Tongue (tissue), 3 donors: ENCODE measurements at places on chromosomes 1 and 21.

DNA sequence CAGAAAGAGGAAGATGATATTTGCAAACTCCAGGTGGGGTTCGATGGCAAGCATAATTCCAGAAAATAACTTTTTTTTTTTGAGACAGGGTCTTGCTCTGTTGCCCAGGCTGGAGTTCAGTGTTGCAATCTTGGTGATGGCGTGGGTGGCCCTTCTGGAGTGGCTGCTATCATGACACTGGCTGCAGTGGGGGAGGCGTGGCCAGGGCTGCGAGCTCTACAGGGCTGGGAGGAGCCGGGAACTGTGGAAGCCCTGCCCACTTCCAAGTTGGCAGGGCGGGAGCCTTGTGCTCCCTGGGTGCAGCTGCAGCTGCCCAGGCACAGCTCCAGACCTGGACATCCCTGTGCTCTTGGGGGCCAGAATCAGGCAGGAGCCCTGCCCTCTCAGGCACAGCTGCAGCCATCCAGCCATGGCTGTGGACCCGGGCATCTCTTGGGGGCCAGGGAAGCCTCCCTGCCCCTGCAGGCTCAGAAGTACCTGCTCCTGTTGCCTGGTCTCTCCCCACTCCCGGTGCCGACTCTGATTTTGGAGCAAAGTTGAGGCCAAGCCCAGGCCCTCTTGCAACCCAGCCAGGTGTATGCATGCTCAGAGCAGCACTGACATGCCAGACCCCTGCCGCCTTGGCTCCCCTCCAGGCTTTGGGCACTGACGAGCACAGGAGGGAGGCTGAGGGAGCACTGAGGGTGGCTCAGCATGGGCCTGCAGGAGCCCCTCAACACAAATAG lies 7.2 kb upstream of the BCL10 start:
- peak; percentile 51 for DNase-seq

DNA sequence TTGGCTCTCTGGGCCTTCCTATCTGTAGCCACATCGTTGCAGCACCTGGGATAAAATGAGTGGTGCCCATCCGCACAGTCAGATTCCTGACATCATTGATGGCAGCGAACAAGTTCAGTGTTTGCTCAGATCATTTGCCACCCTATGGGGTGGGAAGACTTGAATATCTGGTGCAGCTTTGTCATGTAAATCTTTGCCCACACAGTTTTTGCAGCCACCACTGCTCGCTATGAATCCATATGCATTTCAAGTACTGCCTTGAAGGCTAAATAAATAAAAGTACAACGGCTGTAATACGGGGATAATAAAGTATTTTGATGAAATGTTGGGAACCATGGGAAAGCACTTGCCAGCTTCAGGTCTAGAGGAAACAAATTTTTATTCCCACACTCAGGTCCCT lies 56.3 kb upstream of the COA6 start:
- peak; percentile 16 for DNase-seq

GRCh38 chr1:8701794-8702471 lies 115.5 kb downstream of the RERE start:
- DNase-seq, result peak; percentile 68

GRCh38 chr1:220164116-220164515 lies 70.2 kb downstream of the IARS2 start:
- DNase-seq, result peak; percentile 85

DNA sequence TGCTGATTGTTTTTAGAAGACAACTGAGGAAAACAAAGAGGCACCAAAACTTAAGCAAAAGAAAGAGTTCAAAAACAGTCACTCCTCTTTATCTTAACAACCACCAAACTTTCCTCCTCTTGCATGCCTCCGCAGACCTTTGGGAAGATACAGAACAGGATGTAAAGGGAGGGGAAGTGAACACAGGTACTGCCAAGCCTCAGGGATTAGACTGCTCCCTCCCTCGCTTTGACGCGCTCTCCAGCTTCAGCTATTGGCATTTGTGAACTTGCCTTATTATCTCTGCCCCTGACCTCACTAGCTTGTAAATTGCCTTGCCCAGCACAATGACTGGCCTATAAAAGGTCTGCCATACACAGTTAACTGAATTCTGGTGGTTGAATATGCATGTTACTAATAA lies 4.8 kb upstream of the SRP9 start:
- DNase-seq, result no peak

GRCh38 chr21:15140321-15141019 lies 75.7 kb upstream of the NRIP1 start:
- DNase-seq, result peak; percentile 56

GRCh38 chr1:3610527-3611169 lies 660 bp downstream of the MEGF6 start:
- peak; percentile 79 for DNase-seq

DNA sequence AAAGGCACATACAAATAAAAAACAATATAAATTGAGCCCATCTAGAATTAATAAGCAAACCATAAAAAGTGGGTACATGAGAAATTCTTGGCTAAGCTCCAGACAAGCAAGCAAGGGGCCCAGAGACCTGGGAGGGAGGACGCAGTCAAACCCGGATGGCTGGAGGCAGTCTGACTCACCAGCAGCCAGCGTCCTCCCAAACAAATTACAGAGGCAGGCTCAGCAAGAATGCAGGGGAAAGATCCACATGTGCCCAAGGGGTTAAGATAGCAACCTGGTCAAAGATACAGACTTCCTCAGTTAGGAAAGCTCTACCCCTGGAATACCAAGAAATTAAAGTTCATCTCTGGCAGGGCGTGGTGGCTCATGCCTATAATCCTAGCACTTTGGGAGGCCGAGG lies 7.4 kb upstream of the TIAM1 start:
- no peak for DNase-seq

GRCh38 chr1:109733236-109733870 lies 7.5 kb downstream of the GSTM3 start:
- peak; percentile 66 for DNase-seq

DNA sequence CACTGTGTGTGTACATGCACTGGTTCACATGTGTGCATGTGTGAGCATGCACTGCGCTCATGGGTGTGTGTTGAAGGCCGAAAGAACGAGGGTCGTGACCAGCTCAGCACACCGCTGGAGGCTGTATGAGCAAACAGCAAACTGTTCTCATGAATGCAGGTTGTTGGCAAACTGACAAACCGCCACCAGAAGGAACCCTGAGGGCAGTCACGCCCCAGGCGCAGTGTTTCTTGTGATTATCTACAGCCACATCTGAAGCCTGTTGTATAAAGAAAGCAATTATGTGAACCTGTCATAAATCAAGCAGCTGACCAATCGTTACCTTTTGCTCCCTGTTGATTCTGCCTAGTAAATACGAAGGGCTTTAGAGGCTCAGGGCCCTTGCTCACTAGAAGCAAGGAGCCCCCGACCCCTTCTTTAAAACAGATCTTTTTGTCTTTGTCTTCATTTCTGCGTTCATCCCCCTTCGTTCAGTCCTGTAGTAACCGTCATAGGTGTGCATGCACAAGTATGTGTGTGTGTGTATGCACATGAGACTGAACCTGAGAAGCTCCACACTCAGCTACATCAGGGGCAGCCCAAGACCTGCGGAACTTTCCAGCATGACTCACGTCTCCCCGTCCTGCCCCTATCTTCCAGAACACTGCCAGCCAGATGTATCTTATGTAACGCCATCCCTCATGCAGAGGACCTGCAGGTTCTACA lies 16.8 kb upstream of the RIPK4 start:
- peak; percentile 51 for DNase-seq

DNA sequence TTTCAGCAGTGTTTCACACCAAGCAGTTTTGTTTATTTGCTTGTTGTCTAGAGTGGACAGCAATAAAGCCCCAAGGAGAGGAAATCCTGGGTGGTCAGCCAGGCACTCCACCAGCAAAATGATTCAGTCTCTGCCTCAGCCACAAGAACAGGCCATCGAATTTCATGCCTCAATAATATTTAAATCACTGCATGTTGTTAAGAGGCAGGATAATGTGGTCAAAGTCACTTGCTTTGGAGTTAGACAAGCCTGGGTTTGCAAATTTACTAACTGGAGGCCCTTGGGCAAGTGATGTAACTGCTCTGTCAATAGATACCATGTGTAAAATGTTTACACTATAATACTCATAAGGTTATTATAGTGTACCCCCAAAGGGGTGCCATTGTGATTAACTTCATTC lies 349.6 kb downstream of the LMO4 start:
- DNase-seq, result no peak

- no peak for DNase-seq
These were observed 285.7 kb upstream of the PKN2 start for GRCh38 chr1:88398338-88398737.

DNA sequence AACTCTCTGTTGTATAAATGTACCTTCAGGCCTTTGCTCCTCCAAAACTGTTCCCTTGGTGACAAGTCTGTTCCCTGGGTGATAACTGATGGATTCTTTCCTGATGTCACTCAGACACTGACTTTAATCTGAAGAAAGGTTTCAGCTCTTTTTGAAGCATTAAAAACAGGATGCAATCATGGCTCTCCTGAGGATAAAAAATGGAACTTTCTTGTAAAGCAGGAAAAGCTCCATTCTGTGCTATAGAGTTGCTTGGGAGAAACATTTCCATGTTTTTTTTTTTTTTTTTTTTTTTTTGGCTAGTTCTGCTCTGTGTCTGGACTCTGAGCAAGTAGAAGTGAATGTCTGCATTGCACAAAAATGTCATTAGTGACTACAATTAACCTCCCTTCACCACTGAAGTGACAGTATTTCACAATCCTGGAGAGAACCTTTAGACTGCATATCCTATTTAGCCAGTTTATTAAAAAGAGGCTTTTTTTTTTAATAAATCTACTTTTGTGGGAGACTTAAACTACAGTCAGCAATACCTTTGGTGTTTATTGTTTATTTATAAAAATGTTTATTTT lies 101.7 kb upstream of the PRMT6 start:
- DNase-seq, result peak; percentile 40

DNA sequence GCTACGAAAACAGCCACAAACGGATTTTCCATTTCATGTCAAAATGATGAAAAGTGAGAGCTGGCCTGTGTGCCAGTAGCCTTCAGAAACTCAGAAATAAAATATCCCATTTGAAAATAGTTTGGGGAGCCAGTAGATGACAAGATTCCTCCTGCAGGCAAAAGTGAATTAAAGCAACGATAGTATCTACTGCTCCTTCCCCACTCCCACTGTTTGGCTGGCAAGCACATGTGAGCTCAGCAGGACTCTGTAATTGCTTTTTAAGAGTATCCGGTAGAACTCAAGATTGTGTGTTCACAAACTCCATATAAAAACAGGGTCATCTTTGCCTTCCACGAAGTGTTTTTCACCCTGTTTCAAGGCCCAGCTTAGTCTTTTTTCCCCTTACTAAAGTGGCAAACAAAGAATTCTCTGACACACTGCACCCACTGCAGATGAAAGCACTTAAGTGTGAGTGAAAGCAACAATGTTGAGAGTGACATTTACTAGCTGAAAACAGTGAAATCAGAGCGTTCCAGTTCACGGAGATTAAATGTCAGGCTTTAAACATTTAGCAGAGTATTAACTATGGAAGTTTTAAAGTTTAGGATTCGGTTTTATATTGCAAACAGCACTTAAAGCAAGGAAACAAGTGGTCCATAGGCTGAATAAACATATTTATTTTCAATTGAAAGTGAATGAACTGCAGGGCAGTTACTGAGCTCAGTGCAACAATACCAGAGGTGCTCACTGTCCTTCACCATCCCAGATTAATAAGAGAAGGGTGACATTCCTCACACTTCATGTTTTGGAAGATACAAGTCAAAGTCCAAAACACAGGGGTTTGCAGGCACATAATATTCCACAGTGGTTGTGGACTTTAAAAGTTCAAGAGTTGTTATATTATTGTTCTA lies 70.0 kb downstream of the ALG14 start:
- DNase-seq, result peak; percentile 83

DNA sequence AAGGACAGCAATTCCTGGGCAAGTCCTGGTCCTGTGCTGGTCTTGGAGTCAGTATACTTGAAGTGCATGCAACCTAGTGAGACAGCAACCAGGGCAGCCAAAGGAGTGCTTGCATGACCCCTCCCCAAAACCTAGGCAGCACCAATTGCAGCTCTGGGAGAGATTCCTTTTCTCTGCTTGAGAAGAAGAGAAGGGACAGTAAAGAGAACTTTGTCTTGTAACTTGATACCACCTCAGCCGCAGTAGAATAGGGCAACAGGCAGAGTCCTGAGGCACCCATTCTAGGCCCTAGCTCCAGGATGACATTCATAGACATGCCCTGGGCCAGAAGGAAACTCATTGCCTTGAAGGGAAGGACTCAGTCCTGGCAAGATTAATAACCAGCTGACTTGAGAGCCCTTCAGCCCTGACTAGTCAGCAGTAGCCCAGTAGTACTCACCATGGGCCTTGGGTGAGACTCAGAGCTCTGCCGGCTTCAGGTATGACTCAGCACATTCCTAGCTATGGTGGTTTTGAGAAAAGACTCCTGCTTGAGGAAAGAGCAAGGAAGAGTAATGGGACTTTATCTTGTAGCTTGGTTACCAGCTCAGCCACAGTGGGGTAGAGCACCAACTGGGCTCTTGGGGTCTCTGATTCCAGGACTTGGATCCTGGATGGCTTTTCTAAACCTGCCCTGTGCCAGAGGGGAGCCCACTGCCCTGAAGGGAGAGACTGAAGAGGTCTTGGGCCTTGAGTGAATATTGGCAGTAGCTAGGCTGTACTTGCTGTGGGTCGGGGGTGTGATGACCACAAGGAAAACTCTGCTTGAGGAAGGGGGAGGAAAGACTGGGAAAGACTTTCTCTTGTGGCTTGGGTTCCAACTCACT lies 51.7 kb upstream of the ACADM start:
- DNase-seq, result no peak

DNA sequence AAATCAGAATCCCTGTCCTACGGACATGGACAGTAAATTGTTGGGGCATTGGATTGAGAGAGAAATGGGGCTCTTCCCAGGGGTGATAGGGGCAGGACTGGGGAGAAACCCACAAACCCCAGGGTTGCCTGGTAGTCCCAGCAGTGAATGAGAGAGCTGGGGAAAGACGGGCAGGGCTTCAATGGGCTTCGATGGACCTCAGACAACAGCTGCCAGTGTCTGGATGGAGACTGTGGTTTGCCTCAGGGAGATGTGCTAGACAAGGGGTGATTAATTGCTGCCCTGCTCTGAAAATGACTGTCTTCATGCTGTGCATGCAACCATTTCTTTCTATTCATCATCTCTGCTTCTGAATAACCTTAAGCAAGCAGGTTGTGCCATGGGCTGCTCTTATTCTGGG lies 7.4 kb downstream of the GPR25 start:
- no peak for DNase-seq
